ENCODE measurements at places on chromosomes 3 and 15. TPM values are rescaled to one million over a fixed set of nuclear protein-coding genes. Genes with fewer than 3 reads are reported as not detected.

The ST3GAL6 gene
- total RNA-seq: 0.59 TPM

The HCLS1 gene
- 1.8 TPM for total RNA-seq

The PTPRG gene
- 96.6 TPM for total RNA-seq

The RPUSD3 gene
- total RNA-seq: 37.1 TPM

The STAB1 gene
- 1.8 TPM for total RNA-seq

The KBTBD12 gene
- not detected for total RNA-seq

The GOLGA8T gene
- not detected for total RNA-seq

The CTXN2 gene
- total RNA-seq: not detected

The LMLN gene
- 10.4 TPM for total RNA-seq

The MNS1 gene
- total RNA-seq: 3.5 TPM

The SLC28A1 gene
- not detected for total RNA-seq

The ZBTB20 gene
- total RNA-seq: 15.1 TPM

The SEMA6D gene
- 0.59 TPM for total RNA-seq

The CLDN1 gene
- 0.20 TPM for total RNA-seq

The P3H2 gene
- total RNA-seq: 1.2 TPM

The HAPLN3 gene
- 2.6 TPM for total RNA-seq

The DMXL2 gene
- 29.1 TPM for total RNA-seq

The SETMAR gene
- total RNA-seq: 10.8 TPM

The C3orf18 gene
- total RNA-seq: 8.5 TPM

The FBLN2 gene
- total RNA-seq: 43.0 TPM

The NDN gene
- 76.8 TPM for total RNA-seq

The MYO5C gene
- 0.20 TPM for total RNA-seq

The IL12A gene
- 3.5 TPM for total RNA-seq

The GPR149 gene
- not detected for total RNA-seq

The FOXL2 gene
- total RNA-seq: under 0.01 TPM

The SNX22 gene
- 0.39 TPM for total RNA-seq

The GOLGA8J gene
- not detected for total RNA-seq

The ERICH6 gene
- under 0.01 TPM for total RNA-seq

The LRRN1 gene
- not detected for total RNA-seq

The ROBO1 gene
- 40.4 TPM for total RNA-seq

The ANKUB1 gene
- not detected for total RNA-seq

The ITGB5 gene
- 143 TPM for total RNA-seq

Measured in subcutaneous preadipocyte (primary cell).